ENCODE measurements at places on chromosomes 5 and 9.

- DNase-seq, result no peak
Measured at GRCh38 chr5:1474183-1474839, 29.1 kb upstream of the SLC6A3 start.

GRCh38 chr5:140317859-140318258, 15.0 kb upstream of the PFDN1 start:
- no peak for DNase-seq

DNA sequence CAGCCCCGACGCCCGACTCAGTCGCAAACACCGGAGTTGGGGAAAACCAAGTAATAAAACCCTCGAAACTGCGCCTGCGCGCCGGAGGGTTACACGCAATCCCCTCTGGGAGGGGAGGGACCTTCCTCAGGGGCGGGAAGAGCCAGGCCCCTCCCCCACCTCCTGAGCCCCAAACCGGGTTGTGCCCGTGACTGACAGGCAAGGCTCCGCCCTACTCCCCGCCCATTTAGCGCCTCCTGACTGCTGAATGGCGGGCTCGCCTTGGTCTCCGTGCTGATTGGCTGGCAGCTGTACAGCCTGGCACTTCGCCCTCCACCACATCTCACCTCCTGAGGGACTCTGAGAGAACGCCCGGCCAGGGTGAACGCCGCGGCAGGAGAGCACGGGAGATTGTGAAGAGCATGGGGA, at the start of gene PRDM9:
Gene PRDM9 (plus strand): TSS at position 332 of the 408 bp plus-strand sequence. CDS start 1,425 bp downstream, outside the sequence.
- DNase-seq, result no peak

- DNase-seq, result no peak
Measured at GRCh38 chr5:127892467-127893207, 189.4 kb downstream of the CCDC192 start.

- DNase-seq, result no peak
Measured at GRCh38 chr9:113011911-113012381, at the start of gene ZNF883. Gene ZNF883 (minus strand): TSS chr9:113012192.

DNA sequence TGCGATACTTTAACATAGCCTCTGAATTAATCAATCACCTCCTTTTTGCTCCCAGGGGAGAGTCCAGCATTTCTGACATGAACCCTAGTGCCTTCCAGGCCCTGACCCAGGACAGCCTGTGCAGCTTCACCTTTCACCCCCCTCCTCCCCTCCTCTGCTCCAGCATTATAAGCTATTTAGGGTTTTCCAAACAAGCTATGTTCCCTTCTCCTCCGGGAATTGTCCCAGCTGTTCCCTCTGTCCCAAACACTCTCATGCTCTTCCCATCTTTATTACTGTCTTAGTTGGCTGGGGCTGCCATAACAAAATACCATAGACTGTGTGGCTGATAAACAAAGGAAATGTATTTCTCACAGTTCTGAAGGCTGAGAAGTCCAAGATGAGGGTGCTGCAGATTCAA, 161.5 kb downstream of the EBF1 start:
- no peak for DNase-seq

DNA sequence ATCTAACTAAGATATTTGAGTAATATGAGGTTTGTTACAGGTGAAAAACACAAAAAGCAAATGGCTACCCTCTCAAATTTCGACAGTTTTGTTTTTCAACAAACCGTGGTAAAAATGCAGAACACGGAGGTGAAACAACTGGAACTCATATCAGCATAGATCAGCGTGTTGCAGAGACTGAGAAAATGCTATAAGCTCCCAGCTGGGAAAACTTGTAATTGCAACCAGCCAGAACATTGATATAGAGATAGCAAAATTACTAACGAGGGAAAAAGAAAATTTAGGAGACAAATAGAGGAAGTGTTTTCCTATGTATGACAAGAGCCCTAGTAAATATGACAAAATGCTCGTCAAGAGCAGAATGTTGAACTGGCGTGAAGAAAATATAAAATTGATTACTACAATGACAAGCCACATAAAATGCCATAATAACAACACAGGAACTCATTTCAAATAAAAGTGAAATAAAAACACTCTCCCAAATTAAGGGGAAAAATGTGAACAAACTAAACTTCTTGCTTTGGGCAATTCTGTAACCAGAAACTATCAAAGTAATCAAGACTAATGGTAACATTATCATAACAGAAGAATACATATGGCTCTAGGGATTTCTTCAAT, 1989.8 kb downstream of the EFNA5 start:
- DNase-seq, result no peak

DNA sequence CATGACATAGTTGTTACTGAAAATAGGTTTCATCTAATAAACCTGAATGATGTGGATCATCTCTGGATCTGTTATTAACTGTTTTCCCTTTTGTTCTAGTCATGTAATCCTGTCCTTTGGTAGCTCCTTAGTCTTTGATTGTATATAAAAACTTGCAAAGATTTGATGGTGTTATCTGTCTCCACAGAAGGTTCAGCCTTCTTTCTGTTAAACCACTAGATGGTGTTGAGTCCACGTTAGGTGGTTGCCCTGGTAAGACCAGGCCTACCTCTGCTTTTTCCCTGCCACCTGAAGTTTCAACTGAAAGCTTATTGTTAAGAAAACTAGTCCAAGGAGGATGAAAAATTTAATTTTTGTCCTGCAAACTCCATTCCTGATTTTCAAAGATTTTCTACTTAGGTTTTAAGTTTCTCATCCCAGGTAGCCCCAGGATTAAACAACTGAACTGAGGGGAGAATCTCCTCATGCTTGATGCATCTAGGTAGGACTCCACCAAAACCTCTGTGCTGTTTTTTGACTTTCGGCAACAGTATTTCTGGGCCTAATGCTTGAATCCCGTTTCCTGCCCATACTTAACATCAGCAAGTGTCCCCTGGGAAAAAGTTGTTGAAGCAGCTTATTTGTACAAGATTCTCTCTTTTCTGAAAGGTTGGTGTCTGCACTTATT, 68.5 kb downstream of the RICTOR start:
- DNase-seq, result no peak

GRCh38 chr5:123474228-123474627, 37.7 kb upstream of the CSNK1G3 start:
- no peak for DNase-seq

- no peak for DNase-seq
Measured at GRCh38 chr9:108282872-108283271, 572.9 kb downstream of the ACTL7B start.

DNA sequence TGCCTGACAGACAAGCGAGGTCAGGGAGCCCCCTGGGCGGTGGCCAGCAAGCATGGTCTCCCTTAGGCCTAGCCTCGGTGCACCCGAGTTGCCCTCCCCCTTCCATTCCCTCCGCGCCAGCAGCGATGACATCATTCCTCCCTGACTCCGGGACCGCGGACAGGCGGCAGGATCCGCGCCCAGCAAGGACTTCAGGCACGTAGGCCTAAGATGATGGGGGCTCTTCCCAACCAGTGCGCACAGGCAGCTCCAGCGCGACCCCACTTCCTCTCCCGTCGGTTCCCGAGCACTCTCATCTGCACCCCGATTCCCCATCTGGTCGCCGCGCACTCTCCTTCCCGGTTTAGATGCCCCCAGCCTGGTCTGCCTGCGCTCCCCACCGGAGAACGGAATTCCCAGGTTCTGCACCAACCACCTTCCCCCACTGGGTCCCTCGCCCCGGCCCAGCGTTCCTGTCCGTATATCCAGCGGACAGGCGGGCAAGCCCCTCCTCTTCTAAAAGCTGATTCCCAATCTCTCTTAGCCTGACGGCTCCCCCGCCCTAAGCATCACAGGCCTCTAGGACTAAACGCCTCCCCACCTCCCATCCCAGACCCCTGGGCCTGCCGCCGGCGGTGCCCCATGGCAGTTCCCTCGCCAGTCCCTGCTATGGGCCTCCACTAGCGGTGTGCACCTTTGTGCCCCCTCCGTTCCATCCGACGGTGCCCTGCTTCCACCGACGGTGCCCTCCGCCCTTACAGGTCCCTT, 931 bp downstream of the FAM219A start:
- DNase-seq, result peak; percentile 4

DNA sequence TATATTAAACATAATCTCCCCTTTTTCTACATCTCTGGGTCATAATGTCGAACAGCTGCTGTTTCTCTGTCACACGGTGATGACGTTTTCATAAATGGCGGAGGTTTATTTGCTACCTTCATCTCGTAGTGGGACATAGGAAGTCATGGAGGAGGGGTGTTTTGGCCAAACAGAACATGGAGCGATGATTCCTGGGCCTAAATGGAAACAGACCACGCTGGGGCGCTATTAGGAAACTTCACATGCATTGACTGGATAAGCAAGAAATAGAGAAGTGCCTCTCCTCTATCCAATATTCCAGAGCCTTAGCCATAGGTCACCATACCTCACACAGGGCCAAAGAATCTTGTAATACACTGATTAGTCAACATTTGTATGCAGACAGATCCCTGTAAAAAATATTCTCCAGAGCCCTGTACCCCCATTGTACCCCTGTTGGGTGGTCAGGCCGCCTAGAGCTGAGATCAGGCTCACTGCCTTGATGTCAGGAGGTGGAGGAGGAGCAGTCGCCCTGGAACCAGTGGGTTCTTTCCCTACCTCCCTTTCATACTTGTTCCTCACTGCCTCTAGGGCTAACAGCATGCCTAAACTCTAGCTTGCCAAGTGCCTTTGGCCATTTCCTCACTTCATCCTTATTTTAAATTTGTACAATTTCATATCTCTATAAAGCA, 77.8 kb upstream of the SPIN1 start:
- no peak for DNase-seq

GRCh38 chr5:144794922-144795321, 624.2 kb downstream of the KCTD16 start:
- no peak for DNase-seq

DNA sequence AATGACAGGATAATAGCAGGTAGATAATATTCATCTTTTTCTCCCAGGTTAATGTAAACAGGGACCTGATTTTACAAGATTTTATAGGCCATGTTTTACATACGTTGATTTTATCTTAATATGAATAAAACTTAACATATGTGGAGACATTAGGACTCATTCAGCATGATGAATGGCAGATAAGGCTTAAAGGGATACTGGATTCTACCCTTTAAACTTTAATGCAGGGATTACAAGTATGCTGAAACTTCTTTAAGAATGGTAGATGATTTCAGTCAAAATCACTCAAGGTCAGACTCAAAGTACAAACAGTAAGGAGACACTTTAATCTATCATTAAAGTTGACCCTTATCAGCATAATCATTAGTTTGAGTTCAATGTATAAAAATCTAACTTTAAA, 274.5 kb upstream of the IZUMO3 start:
- no peak for DNase-seq

- no peak for DNase-seq
Measured at GRCh38 chr5:112929336-112930081, 7.5 kb upstream of the REEP5 start.

DNA sequence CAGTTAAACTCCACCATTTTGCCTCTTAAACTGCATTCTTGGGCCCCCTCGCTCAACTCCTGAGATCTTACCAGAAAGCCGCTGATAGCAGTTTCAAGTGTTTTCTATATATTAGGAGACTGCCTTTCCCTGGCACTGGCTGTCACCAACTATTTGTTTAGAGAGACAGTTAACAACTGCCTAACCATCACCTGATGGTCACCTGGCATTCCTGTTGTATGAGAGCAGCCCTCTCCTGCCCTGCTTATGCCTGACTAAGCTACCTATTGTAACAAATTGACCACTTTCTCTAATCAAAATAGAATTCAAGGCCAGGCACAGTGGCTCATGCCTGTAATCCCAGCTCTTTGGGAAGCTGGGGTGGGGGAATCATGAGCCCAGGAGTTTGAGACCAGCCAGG, 28.0 kb upstream of the SIL1 start:
- no peak for DNase-seq

GRCh38 chr9:76650692-76651091, 113.5 kb upstream of the PCA3 start:
- no peak for DNase-seq

DNA sequence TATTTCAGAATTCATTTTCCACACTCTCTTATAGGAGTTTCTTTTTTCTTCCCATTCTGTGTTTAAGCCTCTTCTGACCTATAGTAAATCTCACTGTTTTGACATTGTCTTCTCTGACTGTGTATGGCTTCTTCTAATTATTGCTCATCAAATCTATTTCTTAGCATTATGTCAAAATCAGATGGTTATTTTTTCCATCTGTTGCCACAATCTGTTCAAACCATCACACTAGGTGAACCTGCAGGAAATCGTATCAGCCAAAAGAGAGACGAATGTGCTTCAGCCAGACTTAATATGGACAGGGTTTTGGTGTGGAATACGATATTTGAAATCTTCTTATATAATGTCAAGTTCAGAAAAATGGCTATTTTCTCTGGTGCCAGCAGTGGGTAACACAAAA, 15.9 kb upstream of the SEMA4D start:
- no peak for DNase-seq

GRCh38 chr5:132176987-132177386, 50.7 kb downstream of the P4HA2 start:
- no peak for DNase-seq

DNA sequence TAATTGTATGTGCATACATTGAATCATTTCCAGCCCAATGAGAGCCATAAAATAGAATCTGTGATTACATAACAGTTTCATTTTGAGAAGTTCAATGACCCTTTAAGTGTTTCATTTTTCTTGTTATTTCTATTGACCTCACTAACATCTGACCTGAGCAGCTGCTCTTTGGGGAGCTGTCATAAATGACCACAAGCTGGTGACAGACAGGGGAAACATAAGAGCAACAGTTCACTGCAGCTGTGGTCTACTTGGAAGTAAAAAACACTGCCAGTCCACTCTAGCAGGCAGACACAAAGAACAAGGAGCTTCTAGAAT, 265.4 kb downstream of the DTWD2 start:
- DNase-seq, result no peak

DNA sequence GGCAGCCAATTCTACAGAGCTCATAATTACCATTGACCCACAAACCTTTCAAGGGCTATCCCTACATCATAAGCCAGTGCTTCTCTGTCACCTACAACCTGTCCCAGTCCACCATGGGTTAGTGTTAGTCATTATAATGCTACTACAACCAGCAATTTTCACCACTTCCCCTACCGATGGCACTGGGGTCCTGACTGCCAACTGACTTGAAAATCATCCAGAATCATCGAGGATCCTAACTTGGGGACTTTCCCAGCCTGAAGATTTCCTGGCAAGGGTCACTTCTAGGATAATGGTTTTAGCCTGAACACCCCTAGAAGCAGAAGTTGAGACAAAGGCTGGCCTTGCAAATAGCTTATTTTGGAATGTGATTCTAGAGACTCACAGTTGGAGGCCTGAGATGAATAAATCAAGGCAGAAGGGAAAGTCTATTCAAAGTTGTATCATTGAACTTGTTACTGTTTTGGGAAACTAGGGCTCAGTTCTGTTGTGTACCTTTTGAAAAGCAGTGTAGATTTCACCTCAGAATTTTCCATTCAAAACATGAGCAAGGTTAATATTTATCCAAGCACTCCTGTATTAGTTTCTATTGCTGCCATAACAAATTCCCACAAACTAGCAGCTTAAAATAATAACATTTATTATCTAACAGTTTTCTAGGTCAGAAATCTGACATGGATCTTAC, 633.0 kb downstream of the LRRC70 start:
- DNase-seq, result no peak

DNA sequence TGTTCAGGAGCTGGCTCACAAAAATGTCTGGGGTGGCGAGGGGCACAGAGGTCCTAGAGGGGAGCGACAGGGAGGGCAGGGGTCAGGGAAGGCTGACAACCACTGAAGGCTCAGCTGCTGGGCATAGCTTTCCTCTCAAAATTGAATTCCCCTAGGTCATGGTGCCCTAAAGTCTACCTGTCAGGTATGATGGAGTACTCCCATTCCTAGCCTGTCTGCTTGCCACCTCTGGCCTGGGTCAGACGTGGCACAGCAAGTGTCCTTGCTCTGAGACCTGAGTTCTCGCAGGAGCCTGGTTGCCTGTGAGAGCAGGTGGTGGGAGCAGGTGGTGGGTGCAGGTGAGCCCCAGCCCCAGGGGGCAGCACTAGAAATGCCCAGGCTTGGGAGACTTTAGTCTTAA, 175.4 kb downstream of the PJA2 start:
- DNase-seq, result no peak
